ENCODE measurements at places on chromosomes 7 and 10.

GRCh38 chr7:102101111-102101551 lies 185.5 kb upstream of the SH2B2 start:
- H3K36me3 ChIP-seq, result peaks cover 7% of the 10 kb centered on the region
- H3K4me3 ChIP-seq, result no peak overlapping the region
- no peaks in the 10 kb centered on the region for H3K4me1 ChIP-seq

GRCh38 chr7:104961821-104962220 lies 52.2 kb upstream of the KMT2E start:
- H3K27ac ChIP-seq, result no peak overlapping the region
- peaks cover 37% of the 10 kb centered on the region for H3K4me1 ChIP-seq
- no peak overlapping the region for H3K4me3 ChIP-seq
- no peaks in the 10 kb centered on the region for H3K27me3 ChIP-seq

- no peaks in the 10 kb centered on the region for H3K27me3 ChIP-seq
- H3K36me3 ChIP-seq, result no peaks in the 10 kb centered on the region
- no peak overlapping the region for H3K4me3 ChIP-seq
- H3K4me1 ChIP-seq, result no peaks in the 10 kb centered on the region
- no peak for DNase-seq
Observed at GRCh38 chr7:78073609-78074382, 275.2 kb downstream of the PHTF2 start.

GRCh38 chr7:106457678-106458077 lies 172.9 kb upstream of the NAMPT start:
- H3K4me1 ChIP-seq, result no peaks in the 10 kb centered on the region
- no peaks in the 10 kb centered on the region for H3K36me3 ChIP-seq
- DNase-seq, result no peak

GRCh38 chr7:30710669-30711068 lies 28.4 kb upstream of the CRHR2 start:
- H3K4me1 ChIP-seq, result peaks cover 11% of the 10 kb centered on the region
- H3K27ac ChIP-seq, result no peak overlapping the region
- H3K36me3 ChIP-seq, result no peaks in the 10 kb centered on the region
- H3K27me3 ChIP-seq, result no peaks in the 10 kb centered on the region
- H3K4me3 ChIP-seq, result no peak overlapping the region

- H3K36me3 ChIP-seq, result no peaks in the 10 kb centered on the region
- no peaks in the 10 kb centered on the region for H3K27me3 ChIP-seq
- DNase-seq, result no peak
- no peak overlapping the region for H3K4me3 ChIP-seq
Observed at GRCh38 chr7:138115047-138115446, 38.8 kb downstream of the AKR1D1 start.

DNA sequence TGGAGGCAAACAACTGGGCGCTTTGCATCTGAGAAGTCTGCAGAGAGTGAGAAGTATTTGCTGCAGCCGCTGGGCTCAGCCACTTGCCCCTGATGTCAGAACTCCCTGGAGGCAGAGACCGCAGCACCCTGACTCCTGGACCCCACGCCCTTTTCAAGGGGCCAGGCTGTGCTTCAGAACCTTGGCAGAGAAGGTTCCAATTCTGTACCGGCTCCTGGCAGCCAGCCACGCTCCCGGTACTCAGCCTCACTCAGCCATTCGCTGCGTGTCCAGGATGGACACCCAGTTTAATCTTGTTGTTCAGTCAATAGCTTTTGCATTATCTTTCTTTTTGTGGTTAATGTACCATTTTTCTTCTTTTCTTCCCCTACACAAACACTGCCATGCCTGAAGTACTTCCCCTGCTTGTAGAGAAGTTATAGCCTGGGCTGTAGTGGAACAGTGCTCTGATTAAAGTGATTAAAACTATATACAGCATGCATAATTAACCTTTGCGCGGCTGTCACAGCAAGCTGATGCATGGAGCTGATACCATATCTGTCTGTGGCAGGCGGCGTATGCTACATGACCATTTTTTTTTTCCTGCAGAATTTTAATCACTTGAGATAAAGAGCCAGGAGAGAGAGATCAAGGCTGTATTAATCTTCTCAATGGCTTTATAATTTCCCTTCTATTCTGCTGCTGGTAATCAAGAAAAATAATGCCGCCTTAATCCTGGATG lies 578.5 kb downstream of the SDK1 start:
- no peak overlapping the region for H3K27ac ChIP-seq
- no peak overlapping the region for H3K4me3 ChIP-seq
- no peaks in the 10 kb centered on the region for H3K27me3 ChIP-seq
- no peaks in the 10 kb centered on the region for H3K36me3 ChIP-seq

- DNase-seq, result no peak
- H3K4me1 ChIP-seq, result peaks cover 37% of the 10 kb centered on the region
- H3K27me3 ChIP-seq, result no peaks in the 10 kb centered on the region
- H3K36me3 ChIP-seq, result no peaks in the 10 kb centered on the region
- no peak overlapping the region for H3K4me3 ChIP-seq
- no peak overlapping the region for H3K27ac ChIP-seq
Observed at GRCh38 chr7:105019269-105019668, 5.3 kb downstream of the KMT2E start.

DNA sequence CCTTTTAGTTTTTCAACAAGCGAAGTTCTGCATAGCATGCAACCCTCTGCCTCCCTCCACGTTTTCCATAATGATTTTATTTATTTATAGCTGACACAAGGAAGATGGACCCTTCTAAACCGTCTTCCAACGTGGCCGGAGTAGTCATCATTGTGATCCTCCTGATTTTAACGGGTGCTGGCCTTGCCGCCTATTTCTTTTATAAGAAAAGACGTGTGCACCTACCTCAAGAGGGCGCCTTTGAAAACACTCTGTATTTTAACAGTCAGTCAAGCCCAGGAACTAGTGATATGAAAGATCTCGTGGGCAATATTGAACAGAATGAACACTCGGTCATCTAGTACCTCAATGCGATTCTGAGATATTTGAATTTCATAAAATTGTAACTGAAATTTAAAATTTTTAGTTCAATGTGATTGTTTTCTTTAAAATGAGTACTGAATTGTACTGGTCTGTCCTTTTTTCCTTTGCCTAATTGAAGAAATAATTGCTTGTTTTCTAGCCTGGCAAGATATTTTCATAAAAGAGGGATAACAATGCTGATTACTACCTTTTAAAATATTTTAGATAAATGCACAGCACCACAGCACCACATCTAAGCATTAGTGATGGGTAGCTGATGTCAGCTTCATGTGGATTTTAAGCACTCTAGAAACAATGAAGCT lies 41.5 kb upstream of the SLC39A12 start:
- no peak overlapping the region for H3K4me3 ChIP-seq
- no peaks in the 10 kb centered on the region for H3K4me1 ChIP-seq
- H3K27ac ChIP-seq, result no peak overlapping the region
- no peaks in the 10 kb centered on the region for H3K27me3 ChIP-seq

DNA sequence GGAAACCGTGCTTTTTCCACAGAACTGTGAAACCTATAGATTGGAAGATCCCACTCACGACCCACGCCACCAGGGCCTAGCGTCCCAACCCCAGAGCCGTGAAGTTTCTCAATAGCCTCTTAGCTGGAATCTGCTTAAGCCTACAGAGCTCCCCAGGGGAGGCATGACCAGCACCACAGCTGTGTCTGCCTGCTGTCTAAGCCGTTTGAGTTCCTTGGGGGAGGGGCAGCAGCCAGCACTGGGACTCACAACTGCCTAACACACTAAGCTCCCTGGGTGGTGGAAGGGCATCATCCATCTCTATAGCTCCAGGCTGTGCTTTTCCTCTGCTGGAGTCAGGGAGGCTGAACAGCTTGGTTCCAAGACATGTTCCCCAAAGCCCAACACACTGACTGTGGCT lies 26.0 kb upstream of the TMEM140 start:
- DNase-seq, result no peak
- no peaks in the 10 kb centered on the region for H3K27me3 ChIP-seq
- no peak overlapping the region for H3K27ac ChIP-seq

GRCh38 chr7:88315522-88315921 lies 8.8 kb upstream of the STEAP4 start:
- H3K27ac ChIP-seq, result no peak overlapping the region
- no peaks in the 10 kb centered on the region for H3K27me3 ChIP-seq
- H3K4me3 ChIP-seq, result no peak overlapping the region
- H3K4me1 ChIP-seq, result peaks cover 14% of the 10 kb centered on the region

DNA sequence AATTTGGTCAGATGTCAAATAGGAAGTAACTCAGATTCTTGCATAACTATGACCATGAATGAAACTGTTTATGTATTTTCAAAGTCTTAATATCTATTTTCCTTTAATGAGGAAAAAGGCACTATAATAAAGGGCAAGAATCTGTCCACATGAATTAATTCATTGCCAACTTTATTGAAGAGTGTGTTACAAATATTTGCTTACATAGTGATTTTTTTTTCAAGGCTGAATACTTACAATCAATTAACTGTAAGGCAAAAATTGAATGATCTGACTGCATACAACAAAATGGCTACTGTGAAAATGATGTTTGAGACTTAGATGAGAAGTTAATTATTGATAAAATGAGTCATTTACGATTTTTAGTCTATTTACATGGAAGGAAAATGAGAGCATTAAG lies 475.0 kb downstream of the DNAJB9 start:
- H3K27me3 ChIP-seq, result no peaks in the 10 kb centered on the region
- H3K4me3 ChIP-seq, result no peak overlapping the region
- no peak for DNase-seq
- no peaks in the 10 kb centered on the region for H3K36me3 ChIP-seq
- H3K27ac ChIP-seq, result no peak overlapping the region
- no peaks in the 10 kb centered on the region for H3K4me1 ChIP-seq

- no peaks in the 10 kb centered on the region for H3K36me3 ChIP-seq
- peaks cover 7% of the 10 kb centered on the region for H3K4me1 ChIP-seq
- no peaks in the 10 kb centered on the region for H3K27me3 ChIP-seq
- no peak for DNase-seq
- H3K4me3 ChIP-seq, result no peak overlapping the region
Observed at GRCh38 chr7:31202801-31203200, 137.7 kb downstream of the NEUROD6 start.

GRCh38 chr10:125062914-125063230 lies 97.5 kb downstream of the CTBP2 start:
- H3K27me3 ChIP-seq, result no peaks in the 10 kb centered on the region
- H3K4me1 ChIP-seq, result peaks cover 81% of the 10 kb centered on the region

DNA sequence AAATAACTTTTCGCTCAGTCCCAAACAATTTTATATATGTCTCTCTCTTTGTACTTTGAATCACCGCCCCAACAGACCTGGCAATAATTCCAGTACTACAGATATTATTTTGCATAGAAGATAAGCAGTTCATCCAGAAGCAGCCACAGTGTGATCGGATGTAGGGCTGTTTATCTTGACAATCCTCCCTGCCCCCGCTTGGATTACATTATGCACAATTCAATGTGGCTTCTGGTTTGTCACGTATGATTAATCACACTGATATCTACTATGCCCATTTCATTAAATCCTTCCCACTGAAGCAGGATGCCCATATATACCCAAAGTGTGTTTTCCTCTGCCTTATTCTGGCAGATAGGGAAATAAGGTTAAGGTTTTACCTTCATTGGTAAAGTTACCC lies 115.2 kb downstream of the PDE1C start:
- H3K4me1 ChIP-seq, result no peaks in the 10 kb centered on the region
- no peaks in the 10 kb centered on the region for H3K27me3 ChIP-seq
- no peak for DNase-seq
- no peaks in the 10 kb centered on the region for H3K36me3 ChIP-seq
- no peak overlapping the region for H3K27ac ChIP-seq
- H3K4me3 ChIP-seq, result no peak overlapping the region

GRCh38 chr7:112293416-112293815 lies 86.9 kb downstream of the ZNF277 start:
- peak; percentile 9 for DNase-seq
- no peak overlapping the region for H3K4me3 ChIP-seq
- H3K4me1 ChIP-seq, result no peaks in the 10 kb centered on the region
- no peaks in the 10 kb centered on the region for H3K36me3 ChIP-seq
- no peaks in the 10 kb centered on the region for H3K27me3 ChIP-seq
- no peak overlapping the region for H3K27ac ChIP-seq

- no peak for DNase-seq
- no peaks in the 10 kb centered on the region for H3K4me1 ChIP-seq
- H3K4me3 ChIP-seq, result no peak overlapping the region
- H3K36me3 ChIP-seq, result no peaks in the 10 kb centered on the region
Observed at GRCh38 chr10:130558746-130559546, 422.8 kb downstream of the GLRX3 start.

- no peak overlapping the region for H3K27ac ChIP-seq
- H3K4me3 ChIP-seq, result no peak overlapping the region
Observed at GRCh38 chr10:33279276-33279675, 55.2 kb downstream of the NRP1 start.

DNA sequence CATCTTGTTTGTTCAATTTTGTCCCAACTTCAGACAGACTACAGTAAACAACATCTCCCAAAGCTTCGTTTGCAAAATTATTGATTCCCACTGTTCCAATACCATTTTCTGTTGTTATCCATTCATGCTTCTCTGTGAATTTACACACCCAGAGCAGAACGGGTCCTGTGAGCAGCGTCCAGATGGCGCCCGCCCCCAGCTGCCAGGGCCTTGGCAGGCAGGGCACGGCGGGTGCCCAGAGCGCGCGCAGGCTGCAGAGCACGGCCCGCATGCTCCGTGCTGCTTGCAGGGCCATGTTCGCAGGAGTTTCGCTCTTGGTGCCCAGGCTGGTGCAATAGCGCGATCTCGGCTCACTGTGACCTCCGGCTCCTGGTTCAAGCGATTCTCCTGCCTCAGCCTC lies 32.5 kb upstream of the SEPTIN7 start:
- DNase-seq, result no peak
- H3K27me3 ChIP-seq, result no peaks in the 10 kb centered on the region
- no peak overlapping the region for H3K27ac ChIP-seq

- DNase-seq, result no peak
- no peak overlapping the region for H3K27ac ChIP-seq
- H3K4me3 ChIP-seq, result no peak overlapping the region
- no peaks in the 10 kb centered on the region for H3K27me3 ChIP-seq
- no peaks in the 10 kb centered on the region for H3K4me1 ChIP-seq
Observed at GRCh38 chr7:22791204-22792158, 31.2 kb downstream of the TOMM7 start.

GRCh38 chr10:12589791-12590190 lies 240.4 kb downstream of the CAMK1D start:
- H3K4me1 ChIP-seq, result peaks cover 8% of the 10 kb centered on the region
- no peak overlapping the region for H3K4me3 ChIP-seq
- no peaks in the 10 kb centered on the region for H3K27me3 ChIP-seq
- H3K27ac ChIP-seq, result no peak overlapping the region
- H3K36me3 ChIP-seq, result no peaks in the 10 kb centered on the region

GRCh38 chr10:48786606-48787282 lies 102.1 kb downstream of the WDFY4 start:
- no peaks in the 10 kb centered on the region for H3K4me1 ChIP-seq
- DNase-seq, result no peak
- no peaks in the 10 kb centered on the region for H3K36me3 ChIP-seq
- H3K4me3 ChIP-seq, result no peak overlapping the region
- H3K27ac ChIP-seq, result no peak overlapping the region
